IMR-90 (cell line): ENCODE measurements at places on chromosomes 7 and 10.

- DNase-seq: no peak
Observed at GRCh38 chr7:155961241-155962190, 149.3 kb upstream of the SHH start.

- no peak for DNase-seq
Observed at GRCh38 chr7:140673774-140674155, 1.0 kb downstream of the ADCK2 start.

GRCh38 chr7:963236-964078, 9.0 kb upstream of the ADAP1 start:
- DNase-seq: no peak

DNA sequence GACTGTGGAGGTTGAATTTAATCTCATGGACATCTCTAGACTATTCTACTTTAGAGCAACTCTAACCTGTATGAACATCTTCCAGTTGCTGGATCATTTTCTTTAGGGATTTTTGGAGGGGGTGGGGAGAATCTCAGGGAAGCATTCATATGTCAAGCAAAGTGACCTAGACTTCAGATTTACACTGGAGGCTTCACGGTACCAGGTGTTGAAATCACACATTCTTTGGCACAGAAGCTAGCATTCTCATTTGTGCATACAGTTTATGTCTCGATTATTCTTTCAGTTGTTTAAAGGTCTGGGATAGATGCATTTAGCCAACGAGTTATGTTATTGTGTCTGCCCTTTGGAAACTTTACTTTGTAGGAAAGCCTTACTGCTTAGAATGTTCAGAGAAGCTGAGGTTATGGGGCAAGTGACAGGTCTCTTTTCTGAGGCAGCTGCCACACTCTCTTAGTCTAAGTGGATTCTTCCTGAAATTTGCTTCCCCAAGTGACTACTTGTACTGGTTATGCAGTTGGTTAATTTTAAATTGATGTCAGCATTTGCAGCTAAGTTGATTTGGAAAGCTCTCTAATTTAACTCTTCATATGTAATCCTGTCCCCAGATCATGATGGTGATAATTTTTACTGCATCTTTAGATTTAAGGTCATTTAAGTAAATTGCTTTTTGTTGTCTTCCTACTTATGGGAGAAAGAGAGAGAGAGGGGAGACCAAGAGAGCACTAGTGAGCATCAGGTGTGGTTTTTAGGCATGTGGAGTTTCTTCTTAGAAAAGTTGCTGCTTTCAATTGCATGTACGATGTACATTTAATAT, 153.8 kb downstream of the PRKG1 start:
- DNase-seq: no peak

- no peak for DNase-seq
Observed at GRCh38 chr7:131203291-131203976, 124.2 kb upstream of the MKLN1 start.

DNA sequence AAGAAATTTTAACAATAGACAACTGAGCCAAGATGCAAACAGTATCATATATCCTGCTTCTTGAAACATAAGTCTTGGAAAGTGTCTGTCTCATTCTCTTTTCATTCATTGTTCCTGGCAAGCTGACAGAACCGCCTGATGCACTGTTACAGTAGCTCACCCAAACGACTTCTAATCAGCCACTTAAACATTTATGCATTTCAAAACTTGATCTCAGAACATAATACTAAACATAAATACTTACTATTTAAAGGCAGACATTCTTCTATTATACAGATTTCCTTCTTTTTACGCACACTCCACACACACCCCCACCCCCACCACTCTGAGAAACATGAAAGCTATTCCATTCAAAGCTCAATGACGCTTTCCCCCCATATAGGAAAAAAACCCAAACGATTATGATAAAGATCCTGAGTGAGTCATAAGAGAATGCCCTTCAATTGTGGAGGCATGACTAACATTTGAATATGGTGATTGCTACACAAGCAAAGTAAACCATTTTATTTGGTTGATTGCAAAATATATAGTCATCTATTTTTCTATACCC, 30.5 kb downstream of the SHTN1 start:
- peak; percentile 95 for DNase-seq

- peak; percentile 18 for DNase-seq
Observed at GRCh38 chr7:134058980-134059379, 68.2 kb upstream of the LRGUK start.

- no peak for DNase-seq
Observed at GRCh38 chr10:20313665-20314064, 497.4 kb downstream of the PLXDC2 start.

- DNase-seq: no peak
Observed at GRCh38 chr10:124658591-124659242, 85.5 kb downstream of the FAM53B start.

GRCh38 chr10:29355411-29355991, 66.6 kb downstream of the LYZL1 start:
- no peak for DNase-seq

DNA sequence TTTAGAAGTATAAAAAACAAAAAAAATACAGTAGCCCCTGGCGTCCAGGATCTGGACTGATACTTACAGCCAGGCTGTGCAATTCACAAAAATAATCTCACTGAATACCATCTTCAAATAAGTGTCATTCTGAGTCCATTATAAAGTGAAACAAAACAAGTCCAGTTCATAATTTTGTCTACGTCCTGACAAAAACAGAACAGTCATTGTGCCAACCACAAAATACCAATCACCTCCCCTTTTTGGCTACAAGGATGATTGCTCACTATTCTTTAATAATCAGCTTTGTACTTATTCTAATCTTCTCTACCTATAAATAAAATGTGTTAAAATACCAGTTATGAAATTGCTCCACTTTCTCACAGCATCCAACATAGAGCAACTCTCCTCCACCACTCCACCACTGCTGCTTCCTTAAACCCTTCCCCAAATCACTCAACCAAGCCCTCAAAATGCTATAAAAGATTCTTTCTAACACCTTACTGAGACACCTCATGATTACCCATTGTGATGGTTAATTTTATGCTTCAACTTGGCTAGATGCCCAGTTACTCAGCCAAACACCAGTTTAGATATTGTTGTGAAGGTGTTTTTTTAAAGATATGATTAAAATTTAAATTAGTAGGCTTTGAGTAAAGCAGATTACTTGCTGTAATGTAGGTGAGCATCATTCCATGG, 479.8 kb upstream of the SEMA3A start:
- no peak for DNase-seq

DNA sequence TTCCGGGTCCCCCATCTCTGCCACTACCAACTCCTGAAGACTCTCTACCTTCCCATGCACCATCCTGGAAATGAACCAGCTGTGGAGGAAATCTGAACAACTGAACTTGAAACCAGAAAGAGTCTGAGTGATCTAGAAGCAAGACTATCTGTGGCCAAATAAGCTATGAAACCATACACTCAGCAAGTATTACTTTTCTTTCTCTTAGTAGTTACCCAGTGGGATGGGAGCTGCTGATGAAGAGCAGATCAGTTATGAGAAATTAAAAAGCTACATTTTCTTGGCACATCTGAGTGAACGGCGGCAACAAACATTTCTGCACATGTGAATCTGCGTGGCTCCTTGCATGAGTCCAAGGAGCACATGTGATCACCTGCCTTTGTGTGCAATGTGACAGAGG, 31.6 kb upstream of the AGK start:
- DNase-seq: no peak

DNA sequence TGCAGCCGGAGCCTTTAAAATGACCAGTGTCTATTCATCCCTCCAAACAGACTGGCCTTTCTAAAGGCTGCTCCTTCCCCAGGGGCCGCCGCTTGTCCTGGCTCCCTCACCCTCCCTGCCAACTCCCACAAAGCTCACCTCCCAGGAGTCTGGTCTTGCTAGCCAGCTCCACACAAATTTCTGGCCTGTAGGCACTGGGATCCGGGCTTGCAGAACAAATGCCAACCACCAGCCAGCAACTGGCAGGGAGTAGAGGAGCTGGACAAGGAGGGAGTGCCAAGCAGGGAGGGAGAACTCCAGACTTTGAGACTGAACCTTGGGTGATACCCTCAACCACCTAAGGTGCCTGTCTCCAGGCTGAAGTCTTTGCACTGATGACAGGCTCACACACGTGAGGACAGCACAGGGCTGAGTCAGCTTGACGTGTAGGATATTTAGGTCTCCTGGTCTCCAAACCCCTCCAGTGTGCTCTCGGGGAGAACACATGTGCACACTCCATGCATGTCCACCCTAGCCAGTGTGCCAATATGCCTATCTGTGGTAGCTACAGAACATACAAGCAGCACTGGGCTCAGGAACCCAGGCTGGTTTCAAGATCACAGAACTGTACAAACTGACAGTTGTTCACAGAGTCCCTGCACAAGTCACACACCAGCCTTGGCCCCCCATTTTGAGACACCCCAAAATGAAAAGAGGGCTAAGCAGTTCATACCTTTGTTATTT, 6.0 kb downstream of the PAX2 start:
- DNase-seq: no peak

GRCh38 chr7:149621776-149622175, 124.2 kb upstream of the ZNF746 start:
- DNase-seq: no peak

DNA sequence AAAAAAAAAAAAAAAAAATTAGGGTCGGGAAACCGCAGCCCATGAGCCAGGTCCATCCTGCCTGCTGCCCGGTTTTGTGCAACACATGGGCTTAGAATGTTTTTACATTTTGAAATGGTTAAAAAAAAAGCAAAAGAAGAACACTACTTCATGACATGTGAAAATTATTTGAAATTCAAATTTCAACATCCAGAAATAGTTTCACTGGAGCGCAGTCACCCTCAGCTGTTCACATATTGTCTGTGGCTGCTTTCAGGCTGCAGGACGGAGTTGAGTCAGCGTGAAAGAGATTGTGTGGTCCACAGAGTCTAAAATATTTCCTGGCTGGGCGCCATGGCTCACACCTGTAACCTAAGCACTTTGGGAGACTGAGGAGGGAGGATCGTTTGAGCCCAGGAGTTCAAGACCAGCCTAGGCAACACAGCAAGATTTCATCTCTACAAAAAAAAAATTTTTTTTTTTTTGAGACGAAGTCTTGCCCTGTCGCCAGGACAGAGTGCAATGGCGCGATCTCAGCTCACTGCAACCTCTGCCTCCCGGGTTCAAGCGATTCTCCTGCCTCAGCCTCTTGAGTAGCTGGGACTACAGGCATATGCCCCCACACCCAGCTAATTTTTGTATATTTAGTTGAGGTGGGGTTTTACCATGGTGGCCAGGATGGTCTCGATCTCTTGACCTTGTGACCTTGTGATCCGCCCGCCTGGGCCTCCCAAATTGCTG, 63.9 kb upstream of the ECHDC3 start:
- DNase-seq: no peak

DNA sequence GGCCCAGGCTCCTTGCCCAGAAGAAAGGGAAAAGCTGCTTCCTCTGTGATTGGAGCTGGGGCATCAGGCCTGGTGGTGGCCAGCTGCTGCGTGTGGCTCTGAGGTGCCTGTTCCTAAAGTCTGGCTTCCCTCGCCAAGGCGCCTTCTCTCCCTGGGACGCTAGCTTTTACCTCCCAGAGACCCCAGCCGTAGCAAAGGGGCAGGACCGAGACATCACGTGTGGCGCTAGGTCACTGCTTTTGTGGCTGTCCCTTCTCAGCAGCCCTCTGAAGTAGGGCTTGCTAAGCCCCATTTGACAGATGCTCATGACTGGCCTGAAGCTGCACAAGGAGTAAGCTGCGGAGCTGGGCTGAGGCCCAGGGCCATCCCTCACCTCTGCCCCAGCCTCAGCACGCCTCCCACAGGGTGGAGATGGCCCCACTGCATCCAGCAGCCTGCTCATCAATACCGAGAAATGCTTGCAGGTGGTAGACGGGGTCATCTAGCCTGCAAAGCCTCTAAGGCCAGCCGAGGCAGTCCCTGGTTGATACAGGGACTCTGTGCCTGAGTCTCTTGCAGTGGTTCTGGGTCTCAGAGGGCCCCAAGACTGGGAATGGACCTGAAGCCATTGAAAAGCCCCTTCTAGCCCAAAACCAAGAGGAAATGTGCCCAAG, 171.2 kb downstream of the LCOR start:
- no peak for DNase-seq

DNA sequence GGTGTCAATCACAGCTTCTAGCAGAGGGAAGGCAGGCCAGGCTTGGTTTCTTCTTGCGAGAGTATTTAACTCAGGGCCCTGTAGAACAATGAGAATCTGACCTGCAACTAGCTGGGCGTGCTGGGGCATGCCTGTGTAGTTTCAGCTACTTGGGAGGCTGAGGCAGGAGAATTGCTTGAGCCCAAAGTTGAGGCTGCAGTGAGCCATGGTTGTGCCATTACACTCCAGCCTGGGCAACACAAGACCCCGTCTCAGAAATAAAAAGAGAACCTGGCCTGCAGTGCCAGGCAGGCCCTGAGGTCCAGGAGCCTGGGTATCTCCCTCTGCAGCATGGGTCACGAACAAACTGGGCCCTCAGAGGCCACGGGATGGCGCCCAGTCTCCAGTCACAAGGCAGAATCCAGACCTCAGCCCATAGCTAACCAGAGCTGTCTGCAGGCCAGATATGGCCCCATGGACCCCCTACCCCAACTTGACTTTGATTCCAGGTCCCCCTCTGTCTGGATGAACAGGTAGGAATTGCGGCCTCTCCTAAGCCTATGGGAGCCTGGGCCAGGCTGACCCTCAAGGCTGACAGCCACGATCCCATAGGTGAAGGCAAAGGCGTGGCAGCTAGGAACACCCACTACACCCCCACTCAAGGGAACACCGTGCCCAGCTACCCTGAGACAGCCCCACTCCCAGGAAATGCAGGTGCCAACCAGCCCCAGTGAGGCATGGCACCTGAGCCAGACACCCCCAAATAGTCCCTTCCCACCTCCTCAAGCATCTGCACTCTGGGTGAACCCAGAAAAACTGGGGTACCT, 102.7 kb upstream of the TNRC18 start:
- DNase-seq: peak; percentile 38

DNA sequence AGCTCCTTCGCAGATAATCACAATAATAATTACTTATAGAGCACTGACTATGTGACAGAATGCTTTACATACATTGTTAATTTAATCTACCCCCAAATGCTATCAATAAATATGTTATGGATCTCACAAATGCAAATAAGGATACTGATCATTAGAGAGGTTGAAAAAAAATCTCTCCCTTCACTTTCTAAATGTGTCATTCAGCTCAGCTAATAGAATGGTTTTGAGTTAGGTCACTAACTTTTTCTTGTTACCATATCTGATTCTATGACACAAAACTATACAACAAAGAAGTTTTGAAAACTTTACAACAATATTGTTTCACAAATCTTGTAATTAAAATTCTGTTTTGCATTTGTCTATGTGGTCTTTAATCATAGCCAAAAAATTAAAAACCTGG, 17.4 kb downstream of the NEUROD6 start:
- no peak for DNase-seq

- no peak for DNase-seq
Observed at GRCh38 chr10:96889415-96890171, 57.5 kb downstream of the LCOR start.

GRCh38 chr10:6014241-6014761, 37.0 kb upstream of the IL15RA start:
- peak; percentile 42 for DNase-seq

DNA sequence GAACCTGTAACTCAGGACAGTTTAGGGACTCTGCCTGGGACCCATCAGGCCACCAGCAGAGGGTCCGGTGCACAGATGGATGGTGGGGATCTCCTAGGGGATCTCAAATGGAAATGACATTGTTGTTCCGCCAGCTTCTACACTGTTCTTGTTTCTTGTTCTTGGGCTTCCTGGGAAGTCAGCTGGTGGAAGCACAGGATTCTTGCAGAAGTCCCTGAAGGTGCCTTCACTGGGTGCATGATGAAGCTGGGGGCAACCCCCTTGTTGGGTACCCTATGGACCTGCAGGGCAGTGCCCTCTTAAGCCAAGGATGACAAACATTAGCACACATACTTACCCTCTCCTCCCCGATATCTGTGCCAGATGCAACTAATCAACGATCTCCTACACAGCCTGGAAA, 18.6 kb downstream of the SFTPD start:
- DNase-seq: no peak
